ENCODE measurements at places on chromosomes 5 and 9. TPM values are rescaled to one million over a fixed set of nuclear protein-coding genes. Genes with fewer than 3 reads are reported as not detected.

PCDHGC5 gene
- 1.6 TPM for total RNA-seq

DNA sequence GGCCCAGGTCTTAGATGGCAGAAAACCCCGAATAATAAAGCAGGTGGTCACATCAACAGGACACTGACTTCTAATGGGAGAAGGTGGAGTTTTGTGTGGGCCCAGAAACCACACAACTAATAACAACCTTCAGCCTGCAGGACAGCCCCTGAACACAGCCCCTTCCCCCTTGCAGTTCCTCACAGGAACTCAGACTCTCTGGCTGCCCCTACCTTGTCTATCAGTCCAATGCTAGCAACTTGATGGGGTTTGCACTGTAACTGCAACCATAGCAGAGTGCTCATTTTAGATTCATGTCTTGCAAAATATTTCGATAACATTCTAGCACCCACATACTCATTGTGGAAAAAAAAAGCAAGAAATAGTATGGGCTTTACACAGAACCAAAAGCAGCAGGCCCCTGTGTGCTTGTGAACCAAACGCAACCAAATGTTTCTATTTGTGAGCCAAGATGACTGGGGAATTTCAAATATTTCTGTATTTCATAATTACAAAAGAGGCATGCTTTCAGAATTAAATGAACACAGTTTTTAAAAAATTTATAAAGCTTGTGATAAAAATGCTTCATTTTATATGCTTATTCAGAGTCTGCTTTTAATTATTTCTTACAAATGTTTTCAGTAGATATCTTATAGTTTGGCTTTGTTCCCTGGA lies 62.7 kb upstream of the PDE4D start:
- DNase-seq = no peak

IL4 gene
- not detected for total RNA-seq

FBXW11 gene
- 63.2 TPM for total RNA-seq

DNA sequence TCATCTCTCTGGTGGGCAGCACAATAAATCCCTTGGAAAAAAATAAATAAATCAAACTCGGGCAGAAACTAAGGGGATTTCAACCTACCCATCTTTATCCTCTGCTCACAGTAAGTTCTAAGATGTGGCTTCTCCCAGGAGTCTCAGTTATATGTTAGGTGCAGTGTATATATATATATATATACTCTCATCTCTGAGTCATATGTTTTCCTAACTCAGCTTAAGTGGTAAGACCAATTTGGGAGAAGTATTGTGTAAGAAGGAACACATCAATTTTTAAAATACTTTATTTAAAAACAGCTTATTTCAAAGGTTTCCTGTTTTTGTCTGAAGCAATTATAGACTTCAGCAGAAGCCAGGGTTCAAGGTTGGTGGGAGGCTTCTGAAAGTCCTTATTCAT lies 20.3 kb upstream of the OSMR start:
- DNase-seq = no peak

GRCh38 chr9:20623021-20623747 lies 885 bp upstream of the MLLT3 start:
- DNase-seq = no peak

EIF4EBP3 gene
- total RNA-seq = 3.0 TPM

FEM1C gene
- 8.2 TPM for total RNA-seq

GRCh38 chr5:58670582-58670981 lies 87.7 kb downstream of the RAB3C start:
- DNase-seq = no peak

DNA sequence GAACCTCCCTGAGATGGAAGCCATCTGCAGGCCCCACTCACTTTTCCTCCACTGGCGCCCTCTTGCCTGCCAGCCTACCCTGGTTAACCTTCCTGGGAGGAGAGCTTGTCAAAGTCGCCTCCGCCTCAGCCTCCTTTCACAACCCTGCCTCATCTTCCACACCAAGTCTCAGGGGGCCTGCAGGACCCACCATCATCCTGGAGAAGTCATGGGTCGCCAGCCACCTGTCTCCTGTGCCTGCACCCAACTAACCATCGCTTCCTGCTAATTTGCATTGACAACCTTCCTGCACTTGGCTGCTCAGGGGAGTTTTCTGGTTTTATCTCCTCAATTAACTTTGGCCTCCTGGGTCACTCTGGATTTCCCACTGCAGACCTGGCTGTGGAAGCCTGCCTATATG lies 52.8 kb upstream of the GRHPR start:
- DNase-seq = no peak

DNA sequence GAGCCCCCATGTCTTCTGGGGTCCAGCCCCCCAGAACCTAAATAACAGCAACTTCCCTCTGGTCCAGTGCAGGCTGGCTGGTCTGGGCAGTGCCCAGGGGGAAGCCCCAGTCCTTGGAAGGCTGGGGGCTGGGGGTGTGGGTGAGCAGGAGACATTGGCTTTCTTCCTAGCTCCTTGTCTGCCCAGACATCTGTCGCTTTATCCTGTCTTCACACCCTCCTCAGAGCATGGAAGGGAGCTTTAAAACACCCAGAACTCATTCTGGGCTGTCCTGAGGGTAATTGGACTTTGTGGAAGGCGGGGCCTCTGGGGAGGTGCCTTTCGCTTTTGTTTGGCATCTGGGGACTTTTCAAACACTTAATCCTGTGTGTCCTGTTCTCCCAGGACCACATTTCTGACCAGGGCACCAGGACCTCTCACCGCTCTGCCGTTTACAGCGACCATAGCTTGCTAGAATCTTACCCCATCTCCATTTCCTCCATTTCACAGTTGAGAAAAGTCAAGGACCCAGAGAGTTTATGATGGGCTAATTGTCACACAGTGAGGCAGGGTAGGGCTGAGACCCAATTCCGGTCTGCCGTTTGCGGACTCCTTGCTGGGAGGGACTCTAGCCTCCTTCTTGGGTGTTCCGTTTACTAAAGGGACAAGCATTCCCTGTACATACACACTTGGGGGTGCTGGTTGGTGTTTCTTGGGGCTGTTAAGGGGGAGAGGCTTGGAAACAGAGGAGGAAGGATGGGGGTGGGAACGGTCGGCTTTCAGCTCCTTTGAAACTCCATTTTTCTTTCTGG lies 1.1 kb downstream of the GSN start:
- DNase-seq = no peak

BAAT gene
- not detected for total RNA-seq

FSTL4 gene
- total RNA-seq = 0.53 TPM

IFNA13 gene
- not detected for total RNA-seq

DNA sequence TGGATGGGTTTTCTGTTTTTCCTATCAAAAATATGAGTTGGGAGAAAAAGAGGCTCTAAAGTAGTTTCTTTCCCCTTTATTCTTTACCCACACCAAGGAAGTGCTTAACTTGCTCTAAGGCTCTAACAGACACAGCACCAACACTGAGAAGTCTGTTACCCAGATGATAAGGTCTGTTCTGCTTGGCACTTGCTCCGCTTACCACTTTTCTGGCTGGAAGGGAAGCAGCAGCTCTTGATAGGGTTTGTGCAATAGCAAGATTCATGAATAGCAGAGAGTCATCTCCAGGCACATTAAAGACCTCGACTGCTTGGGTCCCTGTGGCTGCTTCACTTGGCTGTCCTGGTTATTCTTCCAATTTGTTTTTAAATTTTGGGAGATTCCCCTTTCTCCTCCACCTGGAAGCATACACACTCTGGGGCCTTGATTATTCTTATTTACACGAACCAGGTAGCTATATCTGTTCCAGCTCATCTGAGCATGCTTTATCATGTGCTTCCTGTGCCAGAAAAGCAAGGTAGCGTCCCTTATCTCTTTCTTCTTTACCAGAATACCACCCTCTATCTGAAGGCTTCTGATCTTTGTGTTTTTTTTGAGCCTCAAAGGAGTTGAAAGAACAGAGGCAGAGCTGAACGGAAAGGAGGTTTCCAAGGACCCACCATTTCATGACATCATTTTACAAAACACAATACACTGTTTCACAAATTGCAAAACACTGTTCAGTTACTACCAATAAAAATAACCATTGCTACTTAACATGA lies 24.8 kb downstream of the PPP3R2 start:
- no peak for DNase-seq

ABLIM3 gene
- total RNA-seq = 47.7 TPM

GRCh38 chr5:105150323-105150722 lies 1587.7 kb upstream of the NUDT12 start:
- DNase-seq = no peak

GABRP gene
- total RNA-seq = 49.2 TPM

DNA sequence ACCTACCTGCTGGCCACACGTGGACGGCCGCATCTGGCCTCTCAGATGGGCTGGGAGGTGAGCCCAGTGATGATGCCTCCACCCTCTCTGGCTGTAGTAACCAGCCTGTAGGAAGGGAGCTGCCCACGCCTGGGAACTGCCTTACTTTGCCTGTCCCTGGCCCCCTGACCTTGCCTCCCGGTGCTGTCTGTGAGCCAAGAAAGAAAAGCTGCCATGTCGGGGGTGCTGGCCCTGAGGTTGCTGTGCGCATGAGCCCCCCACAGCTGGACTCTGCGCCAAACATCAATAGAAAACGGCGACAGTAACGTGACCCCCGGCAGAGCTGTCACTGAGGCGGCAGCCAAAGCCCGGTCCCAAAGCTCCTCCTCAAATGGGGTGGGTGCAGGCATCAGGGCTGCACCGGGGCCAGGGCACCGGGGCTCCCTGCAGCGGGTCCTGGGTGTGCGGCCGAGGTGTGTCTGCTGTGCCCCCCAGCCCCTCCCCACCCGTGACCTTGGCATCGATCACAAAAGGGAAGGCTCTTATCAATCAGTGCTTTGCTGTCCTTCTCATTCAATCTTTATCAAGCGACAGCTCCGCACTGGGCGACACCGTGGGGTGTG lies 15.3 kb upstream of the SLC9A3 start:
- no peak for DNase-seq

DNA sequence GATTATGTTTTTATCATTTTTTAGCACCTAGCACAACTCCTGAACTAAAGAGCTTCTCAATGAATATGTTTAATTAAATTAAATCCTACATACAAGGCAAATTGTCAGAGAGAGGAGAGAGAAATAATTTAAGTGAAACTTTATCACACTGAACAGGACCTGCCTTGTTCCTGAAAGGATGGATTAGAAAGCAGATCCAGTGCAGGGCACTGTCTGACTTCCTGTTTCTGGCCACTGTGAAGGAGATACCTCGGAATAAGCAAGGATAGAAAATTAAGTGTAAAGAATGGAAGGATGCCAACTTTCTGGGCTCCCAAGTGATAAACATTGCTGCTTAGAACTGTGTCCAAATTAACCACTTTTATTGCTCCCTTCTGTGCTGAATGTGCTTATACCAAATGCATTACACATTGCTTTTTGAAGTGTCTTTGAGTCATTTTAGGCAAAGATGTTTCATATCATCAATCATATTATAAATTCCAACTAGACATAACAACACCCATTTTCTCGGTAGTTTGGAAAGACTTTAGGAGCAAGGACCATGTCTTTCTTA lies 89.1 kb upstream of the SPDL1 start:
- no peak for DNase-seq

LNPEP gene
- 35.3 TPM for total RNA-seq

GRCh38 chr5:163760498-163760897 lies 255.1 kb downstream of the MAT2B start:
- DNase-seq = no peak

Data from esophagus squamous epithelium (tissue), 5 donors.